Activated CD4-positive, alpha-beta memory T cell treated with anti-CD3 and anti-CD28 coated beads, Interleukin-2, amount 10 ng/mL, durations not matched to agents 7 days and 5 days (primary cell): ENCODE measurements at places on chromosomes 5 and 9. TPM values are rescaled to one million over a fixed set of nuclear protein-coding genes. Genes with fewer than 3 reads are reported as not detected.

The ABL1 gene
- total RNA-seq: 30.8 TPM

The SPAAR gene
- total RNA-seq: not detected

The PHYHD1 gene
- total RNA-seq: 1.1 TPM

The NHP2 gene
- 101 TPM for total RNA-seq

The GRIA1 gene
- not detected for total RNA-seq

The SHC3 gene
- total RNA-seq: not detected

The OLFM1 gene
- not detected for total RNA-seq

The LCN2 gene
- total RNA-seq: not detected

The LECT2 gene
- total RNA-seq: not detected

The KCNT1 gene
- total RNA-seq: 0.08 TPM

The ARHGEF37 gene
- 1.1 TPM for total RNA-seq

The ZNF483 gene
- total RNA-seq: 6.0 TPM

The TGFBR1 gene
- total RNA-seq: 58.5 TPM

The PCA3 gene
- total RNA-seq: not detected

The PHF24 gene
- not detected for total RNA-seq
